ENCODE measurements at places on chromosomes 12 and 14.
A peak's percentile ranks its signal among the peaks of the same experiment; 100 is the strongest.

- no peak for DNase-seq
Measured at GRCh38 chr14:96053600-96054381, 14.6 kb downstream of the C14orf132 start.

DNA sequence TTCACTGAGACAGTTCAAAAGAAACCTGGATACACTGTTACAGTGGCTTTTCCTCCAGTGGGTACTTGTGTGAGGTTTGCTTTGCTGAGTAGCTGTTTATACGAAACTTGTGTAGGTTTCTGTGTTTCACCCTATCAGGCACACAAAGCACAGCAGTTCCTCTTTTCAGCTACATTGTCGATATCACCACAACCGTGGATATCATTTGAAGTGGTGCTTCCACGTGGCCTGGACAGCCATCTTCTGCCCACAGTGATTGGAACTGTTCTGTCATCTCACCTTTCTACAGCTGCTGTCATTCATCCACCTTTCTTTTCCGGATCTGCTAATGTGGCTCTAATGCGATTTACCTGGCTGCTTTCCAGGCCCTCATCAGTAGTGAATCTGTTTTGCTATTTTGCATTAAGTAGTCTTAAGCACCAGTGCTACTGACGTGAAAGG, 368.8 kb downstream of the SYT1 start:
- no peak for DNase-seq

DNA sequence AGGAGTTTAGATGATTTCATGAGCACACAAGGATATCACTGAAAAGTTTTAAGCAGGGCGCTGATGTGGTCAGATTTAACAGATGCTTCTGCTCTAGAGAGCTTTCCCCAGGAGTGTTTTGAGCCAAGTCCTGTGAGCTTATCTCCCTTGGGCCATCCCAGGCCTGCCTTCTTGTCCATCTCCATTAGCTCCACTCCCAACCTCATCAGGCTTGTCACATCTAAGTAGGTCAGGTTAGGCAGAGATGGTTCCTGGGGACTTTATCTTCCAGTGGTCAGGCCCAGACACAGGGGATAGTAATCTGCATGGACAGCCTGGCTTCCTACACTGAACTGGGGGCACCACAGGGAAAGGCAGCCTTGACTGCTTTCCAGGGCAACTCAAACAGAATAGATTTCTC, 145.4 kb upstream of the SRRM4 start:
- no peak for DNase-seq

DNA sequence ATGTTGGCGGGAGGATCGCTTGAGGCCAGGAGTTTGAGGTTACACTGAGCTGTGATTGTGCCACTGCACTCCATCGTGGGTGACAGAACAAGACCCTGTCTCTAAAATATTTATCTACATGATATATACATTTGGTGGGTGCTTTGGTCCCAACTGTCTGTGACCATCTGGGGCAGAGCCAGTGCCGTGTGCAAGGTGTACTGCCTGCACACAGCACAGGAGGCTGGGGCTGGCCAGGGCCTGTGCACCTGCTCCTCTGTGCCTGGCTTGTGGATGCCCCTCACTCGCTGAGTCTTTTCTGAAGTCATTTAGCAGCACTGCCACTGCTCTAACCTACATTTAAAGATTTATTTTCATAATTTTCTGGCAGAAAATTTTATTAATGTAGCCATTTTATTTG, 58.7 kb downstream of the TRAF3 start:
- no peak for DNase-seq

- DNase-seq: no peak
Measured at GRCh38 chr12:127383281-127383680, 883.7 kb upstream of the TMEM132C start.

DNA sequence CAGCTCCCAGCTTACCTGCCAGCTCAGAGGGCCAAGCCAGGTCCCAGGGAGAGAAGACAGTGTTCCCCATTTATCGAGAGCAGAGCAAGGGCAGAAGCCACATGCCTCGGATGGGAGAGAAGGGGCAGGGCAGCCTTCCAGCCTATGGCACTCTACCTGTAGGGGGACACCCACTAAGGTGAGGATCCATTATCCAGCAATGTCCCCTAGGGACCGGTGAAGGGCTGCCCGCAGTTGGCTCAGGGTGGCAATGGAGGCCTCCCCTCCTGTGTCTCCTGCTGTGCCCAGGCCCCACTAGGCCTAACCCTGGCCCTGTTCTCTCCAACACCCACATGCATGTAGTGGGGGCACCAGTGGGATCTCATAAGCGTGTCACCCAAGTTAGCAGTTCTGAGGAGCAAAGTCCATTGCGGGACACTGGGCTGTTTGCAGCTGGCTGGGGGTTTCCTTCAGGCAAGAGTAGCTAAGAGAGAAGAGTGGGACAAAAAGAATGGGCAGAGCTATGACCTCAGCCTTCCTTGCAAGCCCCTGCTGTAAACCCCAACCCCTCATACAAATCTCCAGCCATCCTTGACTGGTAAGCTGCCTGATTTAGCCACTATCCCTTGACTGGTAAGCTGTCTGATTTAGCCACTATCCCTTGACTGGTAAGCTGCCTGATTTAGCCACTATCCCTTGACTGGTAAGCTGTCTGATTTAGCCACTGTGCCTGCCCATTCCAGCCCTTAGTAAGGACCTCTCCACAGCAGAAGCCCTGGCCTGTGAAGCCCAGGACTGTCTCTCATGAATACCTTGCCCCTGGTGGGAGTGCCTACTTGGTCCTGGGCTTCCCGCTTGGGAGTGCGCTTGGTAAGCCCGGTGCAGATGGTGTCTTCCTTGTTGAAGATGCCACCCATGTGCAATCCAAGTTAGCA, 5.2 kb upstream of the ASB2 start:
- DNase-seq: no peak

GRCh38 chr14:89486961-89487360, 69.9 kb upstream of the FOXN3 start:
- no peak for DNase-seq

- no peak for DNase-seq
Measured at GRCh38 chr14:34989762-34990161, 7.0 kb downstream of the SRP54 start.

- no peak for DNase-seq
Measured at GRCh38 chr12:85448031-85448430, 168.0 kb downstream of the ALX1 start.

DNA sequence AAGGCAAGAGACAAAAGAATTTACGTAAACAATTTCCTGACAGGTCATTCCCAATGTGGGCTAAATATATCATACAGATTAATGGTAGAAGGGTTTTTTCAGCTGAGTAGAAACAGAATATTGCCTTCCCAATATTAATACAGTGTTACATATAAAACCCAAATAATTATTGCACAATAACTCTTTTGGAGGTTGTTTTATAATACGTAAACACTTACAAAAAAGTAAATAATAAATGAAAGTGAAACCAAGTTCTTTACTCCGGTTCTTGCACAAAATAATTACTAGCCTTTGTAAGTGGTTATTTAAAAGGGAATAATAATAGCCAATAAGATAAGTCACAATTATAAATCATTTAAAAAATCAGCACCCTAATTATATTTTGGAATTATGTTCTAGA, 118.6 kb upstream of the SSTR1 start:
- no peak for DNase-seq

- DNase-seq: peak; percentile 8
Measured at GRCh38 chr14:52950898-52951680, at the start of gene FERMT2. Gene FERMT2 (minus strand): TSS chr14:52951050. CDS start chr14:52950568, 482 bp downstream.

DNA sequence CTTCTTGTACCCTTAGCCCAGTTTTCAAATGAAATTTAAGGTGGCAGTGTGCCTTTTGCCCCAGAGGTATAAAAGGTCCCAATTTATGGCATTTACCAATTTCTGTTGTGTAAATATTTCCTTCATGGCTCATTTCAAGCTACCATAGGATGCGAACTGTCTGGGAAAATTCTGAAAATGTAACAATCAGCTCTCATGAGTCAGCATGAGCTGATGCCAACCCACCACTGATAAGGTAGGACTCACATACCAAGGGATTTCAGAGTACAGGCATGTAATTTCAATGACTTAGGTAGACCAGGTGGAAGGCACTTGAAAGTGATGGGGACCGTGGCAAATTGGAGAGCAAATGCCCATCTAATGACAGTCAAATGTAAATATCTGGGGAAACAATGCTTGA, 169.5 kb downstream of the TTC8 start:
- no peak for DNase-seq

DNA sequence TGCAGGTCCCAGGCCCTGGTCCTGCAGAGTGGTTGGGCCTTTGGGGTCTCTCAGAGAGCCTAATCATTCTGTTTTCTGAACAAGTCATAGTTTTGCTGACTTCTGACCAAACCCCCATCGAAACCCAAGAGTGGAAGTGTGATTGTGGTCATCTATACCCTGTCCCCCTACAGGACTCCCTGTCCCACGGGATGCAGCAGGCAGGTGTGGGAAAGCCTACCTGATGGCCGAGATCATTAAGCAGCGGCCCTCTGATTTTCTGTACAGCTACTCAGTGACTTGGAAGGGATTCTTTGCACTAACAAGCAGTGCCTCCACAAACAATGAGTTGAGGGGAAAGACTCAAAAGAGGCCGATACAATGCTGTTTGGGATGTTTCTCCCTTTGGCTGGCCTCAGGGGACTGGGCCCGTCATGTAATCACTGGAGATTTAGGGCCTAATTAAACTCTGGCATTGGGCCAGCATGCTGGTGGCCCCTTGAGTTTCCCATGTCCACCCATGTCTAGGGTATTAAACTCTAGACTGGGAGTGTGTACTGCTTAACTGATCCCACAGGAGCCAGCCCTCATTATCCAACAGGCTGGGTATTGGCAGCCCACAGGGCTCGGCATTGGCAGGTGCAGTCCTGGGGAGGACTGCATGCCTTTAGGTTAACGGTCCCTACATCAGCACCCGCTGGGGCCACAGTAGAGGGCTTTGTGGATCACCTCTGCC, 192.8 kb downstream of the ZFP36L1 start:
- DNase-seq: no peak

GRCh38 chr12:75685617-75686225, 174.3 kb upstream of the KRR1 start:
- DNase-seq: no peak

DNA sequence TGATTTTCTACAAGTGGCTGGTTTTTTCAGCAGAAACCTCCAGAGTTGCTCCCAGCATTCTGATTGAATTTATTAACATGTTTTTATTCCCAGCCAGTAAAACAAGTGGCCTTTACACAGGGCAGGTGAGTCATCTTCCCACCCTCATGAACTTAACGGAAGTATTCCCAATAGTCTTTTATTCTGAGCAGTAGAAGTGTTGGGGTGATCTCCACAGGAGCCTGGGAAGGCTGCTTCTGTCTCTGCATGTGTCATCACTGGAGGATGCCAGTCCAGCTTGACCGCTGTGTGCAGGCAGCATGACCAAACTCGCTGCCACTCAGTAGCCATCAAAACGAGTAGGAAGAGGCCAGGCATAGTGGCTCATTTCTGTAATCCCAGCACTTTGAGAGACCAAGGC, 13.4 kb upstream of the DNAH10 start:
- no peak for DNase-seq

GRCh38 chr14:83733670-83734069, 1796.3 kb upstream of the FLRT2 start:
- DNase-seq: no peak

- no peak for DNase-seq
Measured at GRCh38 chr12:17975763-17976162, 114.2 kb downstream of the RERGL start.

DNA sequence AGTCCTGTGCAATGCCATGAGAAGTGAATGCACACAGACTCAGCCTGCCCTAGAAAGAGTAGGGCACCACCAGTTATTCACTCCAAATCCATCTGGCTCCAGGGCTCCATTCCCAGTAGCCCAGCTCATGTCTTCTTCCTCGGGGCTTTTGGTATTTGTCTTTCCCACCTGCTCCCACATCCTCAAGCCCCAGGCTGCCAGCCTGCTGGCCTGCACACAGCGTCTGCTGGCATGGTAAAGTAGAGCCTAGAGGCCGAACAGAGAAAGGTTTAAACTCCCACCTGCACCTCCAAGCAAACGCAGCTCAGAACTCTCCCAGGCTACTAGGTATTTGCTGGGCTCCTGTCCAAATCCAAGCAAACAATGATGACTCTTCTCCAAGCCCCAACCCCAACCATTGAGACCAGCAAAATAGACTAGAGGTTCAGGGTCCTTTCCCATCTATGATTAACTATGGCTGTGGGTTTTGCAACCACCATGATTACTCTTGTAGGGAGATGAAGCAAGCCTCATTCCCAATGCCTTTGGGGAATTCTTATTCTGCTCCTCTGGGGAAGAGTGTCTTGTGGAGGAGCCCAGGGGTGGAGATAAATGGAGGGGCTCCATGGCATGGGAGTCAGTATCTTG, 5.2 kb upstream of the VDR start:
- DNase-seq: no peak

DNA sequence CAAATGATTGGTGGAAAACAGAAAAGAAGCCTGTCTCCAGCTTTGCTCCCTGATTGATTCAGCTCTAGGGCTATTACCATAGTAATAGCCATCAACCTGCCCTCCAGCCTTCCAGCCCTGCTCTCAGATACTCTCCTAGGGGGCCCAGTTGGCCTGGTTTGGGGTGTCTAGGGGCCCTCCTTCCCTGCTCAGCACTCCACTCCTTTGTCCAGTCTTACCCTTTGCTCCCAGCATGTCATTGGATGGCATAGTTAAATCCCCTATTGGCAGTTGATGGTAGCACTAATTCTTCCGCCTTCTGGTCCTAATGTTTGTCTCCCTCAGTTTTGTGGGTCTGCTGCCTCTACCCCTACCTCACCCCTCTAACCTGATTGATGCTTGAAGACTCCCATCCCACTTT, 175.4 kb upstream of the PELI2 start:
- DNase-seq: no peak

DNA sequence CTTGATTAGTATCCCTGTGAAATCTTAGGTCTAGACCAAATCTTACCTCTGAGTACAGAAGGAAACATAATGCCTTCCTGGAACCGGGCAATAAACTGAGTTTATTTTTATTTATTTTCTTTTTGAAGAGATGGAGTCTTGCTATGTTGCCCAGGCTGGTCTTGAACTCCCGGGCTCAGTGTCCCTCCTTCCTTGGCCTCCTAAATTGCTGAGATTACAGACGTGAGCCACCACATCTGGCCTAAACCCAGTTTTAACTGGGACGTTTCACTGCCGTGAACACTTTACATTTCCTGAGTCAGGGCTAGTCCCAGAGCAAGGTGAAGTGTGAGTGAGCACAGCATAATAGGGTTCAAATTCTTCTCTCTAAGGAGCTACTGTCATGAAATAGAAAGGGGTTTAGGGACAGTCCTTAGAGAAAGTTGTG, 671 bp downstream of the GUCY2C start:
- DNase-seq: no peak

DNA sequence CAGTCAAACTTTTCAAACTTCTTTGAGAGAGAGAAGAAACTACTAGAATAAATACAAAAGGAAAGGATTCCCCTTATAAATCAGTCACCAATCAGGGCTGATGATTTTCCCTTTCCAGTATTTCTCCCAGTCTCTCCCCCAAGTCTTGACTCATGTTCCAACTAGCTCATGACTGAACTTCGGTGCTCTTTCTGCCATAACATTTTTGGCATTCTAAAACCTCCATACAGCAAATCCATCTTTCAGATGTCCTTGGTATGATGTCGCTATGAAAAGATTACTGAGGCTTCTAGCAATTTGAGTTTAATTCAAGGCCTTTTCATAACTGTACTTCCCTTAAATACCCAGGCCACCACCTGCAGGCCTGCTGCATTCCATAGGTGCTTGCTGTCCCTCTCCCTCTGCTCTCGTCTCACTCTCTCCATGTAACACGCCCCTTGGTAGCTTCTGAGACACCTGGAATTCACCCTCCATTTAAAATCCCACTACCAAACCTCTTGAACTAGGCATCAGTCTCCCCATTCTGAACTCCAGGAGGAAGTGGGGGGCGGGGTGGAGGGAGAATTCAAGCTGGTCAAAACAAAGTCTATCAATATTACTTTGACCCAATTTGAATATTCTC, 2.4 kb downstream of the PRKD1 start:
- DNase-seq: no peak

- no peak for DNase-seq
Measured at GRCh38 chr12:5908251-5908650, 36.8 kb downstream of the ANO2 start.

Measured in activated CD4-positive, alpha-beta T cell treated with anti-CD3 and anti-CD28 coated beads for 48 hours (primary cell).